MCF 10A (cell line): ENCODE measurements at places on chromosomes 5 and 9. TPM values are rescaled to one million over a fixed set of nuclear protein-coding genes. Genes with fewer than 3 reads are reported as not detected.
A peak's percentile ranks its signal among the peaks of the same experiment; 100 is the strongest.

DNA sequence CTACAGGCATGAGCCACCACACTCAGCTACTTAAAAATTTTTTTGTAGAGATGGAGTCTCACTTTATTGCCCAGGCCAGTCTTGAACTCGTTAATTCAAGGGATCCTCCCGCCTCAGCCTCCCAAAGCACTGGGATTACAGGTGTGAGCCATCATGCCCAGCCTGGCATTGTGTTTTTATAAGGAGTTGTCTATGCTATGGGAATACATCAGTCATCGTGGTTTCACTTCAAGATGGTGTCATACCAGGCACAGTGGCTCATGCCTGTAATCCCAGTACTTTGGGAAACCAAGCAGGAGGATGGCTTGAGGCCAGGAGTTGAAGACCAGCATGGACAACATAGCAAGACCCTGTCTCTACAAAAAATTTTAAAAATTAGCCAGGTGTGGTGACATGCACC is 49.7 kb downstream of the CYSTM1 start:
- no peaks in the 10 kb centered on the region for H3K27me3 ChIP-seq
- DNase-seq = no peak
- no peak overlapping the region for H3K4me3 ChIP-seq
- H3K36me3 ChIP-seq = peaks cover 7% of the 10 kb centered on the region
- no peak overlapping the region for H3K27ac ChIP-seq
- peaks cover 40% of the 10 kb centered on the region for H3K4me1 ChIP-seq

UHRF2 gene
- total RNA-seq = 54.6 and 58.3 TPM in 2 replicates

GRCh38 chr5:110088676-110089436 is 399.1 kb downstream of the MAN2A1 start:
- H3K4me1 ChIP-seq = peaks cover 28% of the 10 kb centered on the region
- DNase-seq = peak; percentile 58
- no peaks in the 10 kb centered on the region for H3K27me3 ChIP-seq
- no peaks in the 10 kb centered on the region for H3K36me3 ChIP-seq

GRCh38 chr5:115657881-115658233 is 32.0 kb upstream of the TMED7 start:
- peaks cover 18% of the 10 kb centered on the region for H3K4me1 ChIP-seq
- H3K27ac ChIP-seq = peak overlapping the region; percentile 33
- H3K27me3 ChIP-seq = no peaks in the 10 kb centered on the region
- H3K36me3 ChIP-seq = no peaks in the 10 kb centered on the region

DNA sequence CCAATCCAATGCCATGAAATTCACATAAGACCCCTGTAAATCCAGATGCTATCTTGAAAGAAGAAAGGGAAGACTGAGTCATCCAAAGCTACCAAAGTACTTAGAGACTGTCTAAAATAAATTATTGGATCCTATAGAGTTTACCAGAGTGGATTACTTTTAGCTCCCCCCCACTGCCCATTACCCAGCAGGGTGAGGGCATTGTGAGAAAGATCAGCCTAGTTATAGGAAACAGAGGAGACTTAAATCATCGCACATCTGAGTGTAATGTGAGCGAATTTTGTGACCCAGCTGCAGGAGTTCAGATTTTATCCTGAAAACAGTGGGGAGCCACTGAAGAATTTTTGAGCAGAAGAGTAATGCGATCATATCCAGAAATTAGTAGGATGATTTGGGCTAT is 1.6 kb upstream of the ENHO start:
- H3K27me3 ChIP-seq = peaks cover 37% of the 10 kb centered on the region
- no peaks in the 10 kb centered on the region for H3K36me3 ChIP-seq
- no peak overlapping the region for H3K4me3 ChIP-seq

- H3K27ac ChIP-seq = no peak overlapping the region
- H3K36me3 ChIP-seq = no peaks in the 10 kb centered on the region
- H3K4me1 ChIP-seq = peaks cover 41% of the 10 kb centered on the region
- H3K27me3 ChIP-seq = no peaks in the 10 kb centered on the region
Measured at GRCh38 chr9:104868687-104869404, 59.1 kb downstream of the ABCA1 start.

DNA sequence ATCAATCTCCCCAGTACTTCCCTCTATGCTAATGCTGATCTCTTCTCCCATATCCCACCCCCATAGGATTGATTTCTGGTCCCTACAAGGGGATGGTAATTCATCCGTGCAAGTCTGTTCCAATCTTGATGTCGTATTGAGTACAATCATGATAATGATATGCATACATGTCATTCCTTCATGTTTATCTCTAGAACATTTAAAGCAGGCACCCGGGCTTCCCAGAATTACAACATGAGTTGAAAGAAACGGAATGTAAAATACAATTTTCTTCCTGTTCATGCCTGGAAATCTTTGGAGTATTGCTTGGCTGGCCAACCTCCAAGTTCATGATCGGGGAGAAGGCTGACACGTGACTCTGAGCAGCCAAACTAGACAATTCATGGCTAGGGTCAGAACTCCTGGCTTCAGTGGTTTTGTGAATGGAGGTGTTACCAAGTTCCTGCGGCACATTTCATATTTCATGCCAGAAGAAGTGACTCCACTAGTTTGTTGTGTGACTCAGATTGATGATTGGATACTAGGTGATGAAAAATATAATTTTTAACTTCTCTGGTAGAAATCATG is 66.6 kb downstream of the C9orf152 start:
- H3K27ac ChIP-seq = peak overlapping the region; percentile 39
- peak overlapping the region; percentile 4 for H3K4me3 ChIP-seq
- H3K27me3 ChIP-seq = no peaks in the 10 kb centered on the region
- H3K36me3 ChIP-seq = peaks cover 57% of the 10 kb centered on the region
- peaks cover 35% of the 10 kb centered on the region for H3K4me1 ChIP-seq

DNA sequence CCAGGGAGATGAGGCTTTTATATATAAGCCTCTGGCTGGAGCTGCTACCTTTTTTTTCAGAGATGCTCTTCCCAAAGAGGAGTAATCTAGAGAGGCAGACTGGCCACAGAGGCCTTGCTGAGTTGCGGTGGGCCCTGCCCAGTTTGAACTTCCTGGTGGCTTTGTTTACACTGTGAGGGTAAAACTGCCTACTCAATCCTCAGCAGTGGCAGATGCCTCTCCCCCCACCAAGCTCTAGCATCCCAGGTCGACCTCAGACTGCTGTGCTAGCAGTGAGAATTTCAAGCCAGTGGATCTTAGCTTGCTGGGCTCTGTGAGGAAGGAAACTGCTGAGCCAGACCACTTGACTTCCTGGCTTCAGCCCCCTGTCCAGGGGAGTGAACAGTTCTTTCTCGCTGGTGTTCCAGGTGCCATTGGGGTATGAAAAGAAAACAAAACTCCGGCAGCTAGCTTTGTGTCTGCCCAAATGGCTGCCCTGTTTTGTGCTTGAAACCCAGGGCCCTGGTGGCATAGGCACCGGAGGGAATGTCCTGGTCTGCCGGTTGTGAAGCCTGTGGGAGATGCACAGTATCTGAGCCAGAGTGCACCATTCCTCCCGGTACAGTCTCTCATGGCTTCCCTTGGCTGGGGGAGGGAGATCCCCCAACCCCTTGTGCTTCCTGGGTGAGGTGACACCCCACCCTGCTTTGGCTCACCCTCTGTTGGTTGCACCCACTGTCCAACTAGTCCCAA is 219.5 kb upstream of the IZUMO3 start:
- H3K27me3 ChIP-seq = no peaks in the 10 kb centered on the region
- H3K4me1 ChIP-seq = no peaks in the 10 kb centered on the region
- H3K27ac ChIP-seq = no peak overlapping the region
- no peaks in the 10 kb centered on the region for H3K36me3 ChIP-seq
- no peak for DNase-seq
- no peak overlapping the region for H3K4me3 ChIP-seq
